ENCODE measurements at places on chromosomes 5 and 9.

- no peak for DNase-seq
Measured at GRCh38 chr5:149500922-149501582, 50.2 kb downstream of the CSNK1A1 start.

DNA sequence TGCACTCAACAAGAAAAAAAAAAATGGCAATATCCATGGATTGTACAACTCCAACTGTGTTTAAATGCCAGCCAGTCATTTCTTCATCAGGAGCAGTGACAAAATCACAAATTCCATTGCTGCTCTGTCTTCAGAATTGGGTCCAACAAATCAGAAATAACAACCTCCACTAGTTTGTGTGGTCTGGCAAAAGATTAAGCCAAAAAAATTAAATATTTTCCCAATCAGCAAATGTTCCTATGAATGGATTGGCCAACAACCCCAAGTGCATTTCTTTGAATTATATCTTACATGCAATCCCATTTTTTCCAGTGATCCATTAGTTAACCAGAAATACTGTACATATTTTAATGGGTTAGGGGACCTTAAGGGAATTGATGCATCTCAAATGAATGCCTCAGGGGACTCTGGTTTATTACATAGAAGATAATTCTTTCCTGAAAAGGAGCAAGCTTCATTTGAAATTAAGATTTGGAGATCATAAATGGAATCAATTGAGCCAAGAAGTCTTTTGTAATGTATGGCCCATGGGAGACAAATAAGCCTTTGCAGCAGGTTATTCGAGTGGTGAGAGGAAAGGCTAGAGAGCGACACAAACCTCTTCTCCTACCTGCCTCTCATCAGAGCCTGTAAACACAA is 131.8 kb downstream of the TLE1 start:
- DNase-seq: no peak

GRCh38 chr5:36790847-36791246 is 85.7 kb upstream of the NIPBL start:
- DNase-seq: no peak

DNA sequence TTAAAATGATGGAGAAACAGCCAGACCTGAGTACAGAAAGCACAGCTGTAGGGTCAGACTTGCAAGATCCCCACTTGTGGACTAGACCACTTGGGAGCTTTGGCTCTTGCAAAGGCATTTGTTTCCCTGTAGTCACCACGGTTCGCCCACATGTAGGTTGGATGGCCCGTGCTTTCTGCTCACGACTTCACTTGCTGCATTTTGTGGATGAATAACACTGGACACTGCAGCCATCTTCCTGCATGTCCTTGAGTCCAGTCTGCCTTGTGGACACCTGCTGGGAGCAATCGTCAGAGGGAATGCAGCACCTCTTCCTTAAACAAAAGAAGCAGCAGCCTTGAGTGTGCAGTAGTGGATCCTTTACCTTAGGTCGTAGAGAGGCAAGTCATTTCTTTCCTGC is 372.9 kb upstream of the IRX2 start:
- DNase-seq: no peak

DNA sequence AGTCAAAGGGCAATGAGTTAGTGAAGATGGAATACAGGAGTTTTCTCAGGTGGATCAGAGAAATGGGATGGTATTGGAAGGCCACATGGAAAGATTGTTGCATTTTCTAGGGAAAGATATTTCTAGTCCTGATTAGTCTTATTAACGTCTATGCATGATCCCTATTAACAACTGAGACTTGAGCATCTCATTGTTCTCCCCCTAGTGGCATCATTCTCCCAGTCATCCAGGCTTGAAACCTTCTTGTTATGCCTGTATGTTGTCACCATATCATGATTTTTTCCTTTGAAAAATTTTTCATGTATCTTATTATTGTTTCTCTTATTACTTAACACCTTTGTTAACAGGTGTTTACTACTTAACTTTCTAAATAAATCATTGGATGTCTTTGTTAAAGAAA is 34.4 kb downstream of the KIF2A start:
- DNase-seq: no peak

DNA sequence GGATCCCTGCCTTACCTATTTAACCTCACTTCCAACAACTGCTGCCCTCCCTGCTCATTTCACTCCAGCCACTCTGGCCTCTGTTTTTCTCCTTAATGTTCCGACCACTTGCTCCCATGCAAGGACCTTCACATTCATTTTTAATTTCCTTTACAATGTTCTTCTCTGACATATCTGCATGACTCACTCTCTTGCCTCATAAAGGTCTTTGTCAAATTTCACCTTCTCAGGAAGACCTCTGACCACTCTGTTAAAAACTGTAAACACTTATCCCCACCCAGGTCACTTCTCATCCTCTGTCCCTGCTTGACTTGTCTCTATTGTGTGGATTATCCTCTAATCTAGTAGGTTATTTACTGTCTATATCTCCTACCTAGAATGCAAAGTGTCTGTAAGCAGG is 751.2 kb downstream of the BRINP1 start:
- no peak for DNase-seq

GRCh38 chr5:172556971-172557461 is 84.0 kb upstream of the NEURL1B start:
- DNase-seq: no peak

GRCh38 chr5:15554542-15554941 is 54.6 kb downstream of the FBXL7 start:
- DNase-seq: no peak

DNA sequence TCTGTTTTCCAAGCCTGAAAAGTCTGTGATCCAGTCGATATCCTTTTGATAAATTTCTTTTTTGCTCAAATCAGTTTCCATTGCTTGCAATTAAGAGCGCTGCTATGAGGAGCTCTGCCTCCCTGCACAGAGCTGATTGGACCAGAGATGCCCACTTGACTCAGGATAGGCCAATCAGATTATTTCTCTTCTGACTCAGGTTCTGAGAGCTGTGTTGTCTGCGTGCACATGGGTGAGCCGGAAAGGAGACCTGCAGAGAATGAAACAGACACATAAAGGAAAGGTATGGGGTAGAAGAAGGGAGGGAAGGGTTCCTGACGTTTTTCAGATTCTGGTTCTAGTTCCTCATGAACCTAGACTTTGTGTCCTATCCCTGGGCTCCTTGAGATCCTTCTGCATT is 15.8 kb upstream of the FABP6 start:
- no peak for DNase-seq

GRCh38 chr5:43997647-43998272 is 391.5 kb downstream of the FGF10 start:
- DNase-seq: no peak

GRCh38 chr5:121164632-121165031 is 687.0 kb upstream of the FTMT start:
- no peak for DNase-seq

- no peak for DNase-seq
Measured at GRCh38 chr5:78550891-78551290, 97.7 kb downstream of the LHFPL2 start.

- DNase-seq: no peak
Measured at GRCh38 chr5:170429014-170429413, 39.8 kb upstream of the KCNMB1 start.

DNA sequence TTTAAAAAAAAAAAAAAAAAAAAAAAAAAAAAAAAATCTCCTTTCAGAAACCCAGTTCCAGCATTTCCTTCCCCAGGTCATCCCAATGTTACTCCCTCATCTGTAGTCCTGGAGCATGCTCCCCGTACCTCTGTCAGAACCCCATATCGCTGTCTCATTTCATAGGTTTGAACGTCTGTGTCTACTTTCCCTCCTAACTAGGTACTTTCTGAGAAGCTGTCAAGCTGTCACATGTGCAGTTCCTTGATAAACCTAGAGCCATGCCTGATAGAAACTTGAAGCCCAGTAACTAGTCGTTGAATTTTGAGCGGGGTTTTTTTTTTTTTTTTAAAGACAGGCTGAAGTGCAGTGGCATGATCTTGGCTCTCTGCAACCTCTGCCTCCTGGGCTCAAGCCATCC is 15.6 kb downstream of the EXOSC3 start:
- no peak for DNase-seq

- DNase-seq: no peak
Measured at GRCh38 chr5:150440948-150441812, 8.4 kb downstream of the RPS14 start.

DNA sequence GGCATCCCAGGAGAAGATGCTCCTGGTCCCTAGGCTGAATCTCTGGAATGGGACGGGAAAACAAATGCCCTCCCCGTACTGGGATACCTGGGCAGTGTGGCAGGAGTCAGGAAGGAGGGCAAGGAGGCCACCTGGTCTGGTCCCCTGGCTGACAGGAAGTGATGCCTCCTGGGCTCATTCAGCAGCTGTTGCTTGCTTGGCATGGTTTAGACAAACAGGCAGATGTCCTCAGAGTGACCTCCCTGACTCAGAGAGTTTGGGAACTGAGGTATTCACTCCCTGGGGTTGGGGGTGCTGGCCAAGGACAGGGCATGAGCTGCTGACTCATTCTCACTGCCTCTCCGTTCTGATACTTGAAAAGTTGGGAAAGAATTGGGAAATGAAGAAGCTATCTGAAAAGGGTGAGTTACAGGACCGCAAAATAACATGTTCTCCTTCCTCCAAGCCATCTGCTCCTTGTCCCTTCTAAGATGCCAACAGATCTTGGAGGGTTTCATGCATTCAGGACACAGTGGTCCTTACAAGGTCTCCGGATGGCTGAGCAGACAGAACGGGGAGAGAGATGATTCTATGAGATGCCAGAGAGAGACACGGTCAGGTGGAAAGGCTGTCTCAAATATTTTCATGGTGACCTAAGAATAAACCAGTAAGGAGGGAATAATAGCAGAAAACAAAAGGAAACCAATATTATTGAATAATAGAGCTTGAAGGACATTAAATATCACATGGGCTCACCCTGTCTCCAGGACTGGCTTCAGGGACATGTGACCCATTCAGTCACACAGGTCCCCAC is 534.5 kb downstream of the BNC2 start:
- DNase-seq: no peak

DNA sequence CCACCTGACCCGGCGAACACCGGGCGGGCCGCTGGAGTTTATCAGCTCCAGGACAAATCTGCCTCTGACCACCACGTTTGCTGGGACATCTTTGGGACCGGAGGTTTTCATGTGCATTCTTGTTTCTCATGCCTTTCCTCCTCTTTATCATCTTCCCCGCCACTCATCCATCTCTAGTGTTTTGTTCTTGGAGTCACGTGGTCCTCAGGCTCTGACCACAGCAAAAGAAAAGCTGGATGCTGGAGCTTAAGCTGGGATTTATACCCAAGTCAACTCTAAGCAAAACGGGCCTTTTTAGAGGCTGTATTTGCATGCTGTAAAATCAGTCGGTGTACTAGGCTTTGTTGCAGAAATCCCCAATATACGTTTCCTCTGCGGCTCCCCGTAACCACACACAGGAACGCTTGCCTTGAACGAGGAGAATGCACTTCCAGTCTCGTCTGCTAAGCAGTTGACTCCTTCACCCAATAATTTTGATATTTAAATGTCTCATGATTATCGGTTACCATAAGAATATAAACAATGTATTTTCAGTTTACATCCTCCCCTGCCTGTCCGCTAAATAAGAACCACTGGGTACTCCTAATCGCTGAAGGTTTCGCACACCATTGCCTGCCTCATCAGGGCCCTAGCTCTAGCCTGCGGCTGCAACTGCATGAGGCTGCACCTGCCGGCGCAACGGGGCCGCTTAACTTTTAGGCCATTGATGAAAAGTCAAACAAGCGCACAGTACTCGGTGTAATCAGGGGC is 560 bp upstream of the NDUFS6 start:
- DNase-seq: no peak

- DNase-seq: no peak
Measured at GRCh38 chr9:93612796-93613154, 36.4 kb downstream of the PHF2 start.

GRCh38 chr9:110240198-110240597 is 16.1 kb downstream of the TXN start:
- no peak for DNase-seq

- no peak for DNase-seq
Measured at GRCh38 chr9:37959976-37960375, 56.0 kb upstream of the SLC25A51 start.

DNA sequence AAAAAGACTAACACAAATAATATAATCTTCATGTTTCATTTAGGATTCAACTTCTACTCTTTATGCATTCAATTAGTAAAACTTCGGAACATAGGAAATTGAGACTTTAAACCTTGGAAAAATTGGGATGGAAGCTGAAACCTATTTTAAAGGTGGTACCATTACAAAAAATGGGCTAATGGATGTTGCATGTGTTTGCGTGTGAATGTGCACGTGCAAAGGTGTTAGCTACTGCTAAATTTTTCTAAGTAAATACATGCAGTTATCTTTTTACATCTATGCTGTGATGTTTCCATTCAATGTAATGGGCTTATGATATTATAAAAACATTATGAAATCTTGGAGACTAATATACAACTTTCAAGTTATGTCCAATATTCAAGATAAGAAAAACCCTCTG is 134.8 kb downstream of the CDH10 start:
- DNase-seq: no peak

DNA sequence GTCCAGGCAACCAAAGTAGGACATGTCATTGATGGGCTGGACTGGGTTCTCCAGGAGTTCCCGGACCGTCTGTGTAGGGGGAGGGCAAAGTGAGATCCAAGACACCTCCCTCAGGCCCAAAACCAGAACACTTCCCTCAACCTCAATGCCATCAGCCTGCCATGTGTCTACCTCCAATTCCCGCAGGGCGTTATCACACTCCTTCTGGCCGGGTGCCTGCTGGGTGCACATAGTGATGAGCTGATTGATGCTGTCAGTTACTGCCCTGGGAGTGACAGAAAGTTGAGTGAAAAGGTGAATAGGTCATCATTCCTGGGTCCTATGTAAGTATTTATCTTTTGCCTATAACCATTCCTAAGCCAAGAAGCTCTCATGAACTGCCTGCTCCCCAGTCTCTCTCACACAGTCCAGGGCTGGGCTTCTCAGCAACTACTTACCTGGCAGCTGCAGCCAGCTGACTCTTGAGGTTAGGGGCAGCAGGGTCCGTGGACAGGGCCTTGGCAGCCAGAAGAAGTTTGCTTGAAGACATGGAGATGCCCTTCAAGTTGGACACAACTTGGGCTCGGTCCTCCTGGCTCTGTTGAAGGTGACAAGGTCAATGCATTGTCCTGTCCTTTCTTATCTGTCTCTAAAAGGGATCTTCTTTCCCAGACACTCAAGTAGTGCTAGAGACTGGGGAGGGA is 21.0 kb downstream of the TLN1 start:
- no peak for DNase-seq

DNA sequence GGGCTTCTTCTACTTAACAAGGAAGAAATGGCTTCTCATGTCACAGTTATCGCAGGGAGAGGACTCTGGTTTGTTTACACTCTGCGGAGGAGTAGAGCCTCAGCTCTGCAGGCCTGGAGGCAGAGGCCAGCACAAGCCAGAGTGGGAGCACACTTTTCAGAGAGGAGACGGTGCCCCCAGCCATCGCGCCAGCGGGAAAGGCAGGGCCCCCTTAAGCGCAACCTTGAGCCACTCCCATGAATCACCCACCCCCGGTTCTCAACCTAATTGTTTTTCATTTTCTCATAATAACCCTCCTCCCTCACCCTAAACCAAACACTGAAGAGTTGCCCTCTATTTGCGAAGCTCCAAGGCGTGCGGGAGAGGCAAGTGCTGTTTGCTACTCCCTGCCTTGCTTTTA is 208.4 kb upstream of the TBCA start:
- no peak for DNase-seq
